Left lung (tissue), 14 donors: ENCODE measurements at places on chromosomes 4 and X. TPM values are rescaled to one million over a fixed set of nuclear protein-coding genes. Genes with fewer than 3 reads are reported as not detected.

DNA sequence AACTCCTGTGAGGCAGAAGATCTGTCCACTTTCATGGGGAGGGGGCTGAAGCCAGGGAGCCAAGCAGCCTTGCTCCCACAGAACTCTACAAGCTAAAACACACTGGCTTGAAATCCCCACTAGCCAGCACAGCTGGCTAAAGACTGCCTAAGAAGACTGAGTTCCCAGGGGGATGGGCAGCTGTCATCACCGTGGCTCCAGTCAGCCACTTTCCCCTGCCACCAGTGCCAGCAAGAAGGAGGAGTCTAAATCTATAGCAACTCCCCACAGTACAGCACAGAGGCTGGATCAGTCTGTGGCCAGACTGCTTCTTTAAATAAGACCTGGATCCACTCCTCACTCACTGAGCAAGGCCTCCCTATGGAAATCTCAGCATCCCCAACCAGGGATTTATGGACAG lies 308.6 kb downstream of the FAM47B start:
- DNase-seq: no peak

DNA sequence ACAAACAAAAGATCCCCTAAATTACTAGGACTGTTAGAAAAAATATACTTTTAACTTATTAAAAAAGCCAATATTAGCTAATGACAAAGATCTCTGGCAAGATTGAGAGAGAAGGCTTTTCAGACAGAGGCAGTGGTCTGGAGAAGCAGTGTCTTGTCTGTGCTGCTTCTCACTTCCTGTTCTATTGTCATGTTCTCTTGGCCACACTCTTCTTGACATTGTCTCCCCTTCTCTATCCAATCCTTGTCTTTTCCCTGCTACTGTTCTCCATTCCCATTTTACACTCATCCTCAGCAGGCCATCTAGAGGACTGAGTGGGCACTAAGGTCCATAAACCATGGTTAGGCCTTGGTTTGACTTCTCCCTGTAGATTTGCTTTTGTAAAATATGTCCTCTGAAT lies 14.0 kb upstream of the TAPT1 start:
- DNase-seq: no peak

DNA sequence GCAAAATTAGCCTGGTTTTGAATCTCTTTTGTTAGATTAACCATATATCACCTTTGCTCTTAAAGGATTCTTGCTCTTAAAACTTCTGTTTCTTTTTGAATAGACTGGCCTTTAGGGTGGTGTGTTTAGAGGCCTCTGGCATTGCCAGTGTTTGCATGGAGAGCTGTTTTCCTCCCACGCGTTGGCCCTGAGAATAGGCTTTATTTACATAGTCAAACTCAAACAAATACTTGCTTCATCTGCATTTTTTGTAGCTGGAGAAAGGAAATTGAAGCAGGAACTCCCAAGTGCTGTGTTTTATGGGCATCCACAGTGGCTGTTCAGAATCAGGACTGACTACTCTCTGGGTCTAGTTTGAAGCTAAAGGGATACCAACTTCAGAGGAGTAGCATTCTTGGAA lies 2.7 kb downstream of the SHROOM2 start:
- DNase-seq: no peak

FGG gene
- 1.2 TPM for polyA plus RNA-seq

DNA sequence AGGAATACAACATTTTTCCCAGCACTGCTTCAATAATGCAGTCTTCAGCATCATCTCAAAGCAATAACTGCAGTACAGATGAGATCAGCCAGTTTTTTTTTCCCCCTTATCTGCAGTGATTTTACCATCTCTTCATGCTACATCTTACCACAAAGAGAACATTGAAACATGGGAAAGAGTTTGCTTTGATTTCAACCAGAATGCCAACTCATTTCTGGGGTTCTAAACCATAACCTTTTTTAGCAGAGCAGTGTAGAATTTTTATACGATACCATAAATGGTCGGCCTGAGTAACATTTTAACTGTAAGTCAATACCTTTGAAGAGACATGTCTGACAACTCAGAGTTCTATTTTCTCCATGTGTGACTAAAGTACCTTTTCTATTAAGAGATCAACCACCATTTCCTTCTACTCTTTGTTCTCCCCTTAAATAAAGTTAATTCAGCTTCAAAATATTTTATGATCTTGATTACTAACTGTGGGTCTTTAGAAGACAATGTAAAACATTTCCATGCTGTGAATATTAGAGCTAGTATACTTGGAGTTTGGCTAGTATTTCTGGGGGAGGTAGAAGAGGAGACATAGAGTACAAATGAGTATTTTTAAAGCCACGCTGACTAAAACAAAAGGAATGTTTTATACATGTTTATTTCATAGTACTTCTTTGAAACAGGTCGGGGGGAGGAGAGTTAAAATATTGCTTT lies 69.1 kb downstream of the TET2 start:
- no peak for DNase-seq

DNA sequence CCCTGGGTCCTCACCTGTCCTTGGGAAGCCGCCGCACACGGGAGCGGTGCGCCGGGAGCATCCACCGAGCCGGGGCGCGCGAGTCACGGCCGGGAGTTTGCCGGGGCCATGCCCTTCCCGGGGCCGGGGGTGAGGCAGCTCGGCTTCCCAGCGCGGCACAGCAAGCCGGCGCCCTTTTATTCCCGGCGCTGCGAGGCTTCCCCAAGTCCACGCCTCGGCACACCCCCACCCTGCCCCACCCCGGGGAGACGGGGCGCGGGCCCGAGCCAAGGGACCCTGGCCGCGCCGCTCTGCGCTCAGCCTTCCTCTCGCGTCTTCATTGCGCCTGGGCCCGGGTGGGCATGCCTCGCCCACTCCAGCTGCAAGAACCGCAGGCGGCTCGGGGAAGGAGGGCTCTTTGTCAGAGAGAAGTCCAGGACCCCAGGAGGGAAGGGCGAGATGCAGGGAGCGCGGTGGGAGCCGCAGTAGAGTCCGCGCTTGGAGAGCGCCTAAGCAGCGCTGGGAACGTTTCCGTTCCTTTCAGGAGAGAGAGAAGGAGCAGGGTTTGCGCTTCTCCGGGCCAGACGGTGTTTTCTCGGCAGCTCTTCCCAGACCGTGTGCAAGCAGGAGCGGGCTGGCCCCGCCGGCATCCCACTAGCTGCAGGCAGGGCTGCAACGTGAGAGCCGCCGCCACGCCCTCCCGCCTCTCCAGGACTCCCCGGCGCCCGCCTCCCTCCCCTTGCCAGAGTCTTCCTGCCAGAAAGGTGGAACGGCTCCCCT lies at the start of gene MXRA5:
MXRA5 (minus strand) TSS at position 152 of the 759 bp plus-strand sequence. CDS start 2,819 bp downstream, outside the sequence.
- peak; percentile 3 for DNase-seq

DNA sequence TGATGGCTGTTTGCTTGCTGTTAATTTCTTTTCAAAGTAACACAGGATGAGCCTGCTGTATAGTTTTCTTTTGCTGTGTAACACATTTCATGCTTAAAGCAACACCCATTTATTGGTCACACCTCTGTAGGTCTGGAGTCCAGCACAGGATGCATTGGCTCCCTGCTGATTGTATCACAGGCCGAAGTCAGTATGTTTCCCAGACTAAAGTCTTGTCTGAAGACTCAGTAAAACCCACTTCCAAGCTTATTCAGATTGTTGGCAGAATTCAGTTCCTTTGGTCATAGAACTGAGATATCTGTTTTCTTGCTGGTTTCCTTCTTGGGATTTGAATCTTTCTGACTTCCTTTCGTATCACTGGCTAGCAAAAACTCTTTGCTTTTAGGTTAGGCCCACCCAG lies 54.3 kb downstream of the LRP2BP start:
- no peak for DNase-seq

DNA sequence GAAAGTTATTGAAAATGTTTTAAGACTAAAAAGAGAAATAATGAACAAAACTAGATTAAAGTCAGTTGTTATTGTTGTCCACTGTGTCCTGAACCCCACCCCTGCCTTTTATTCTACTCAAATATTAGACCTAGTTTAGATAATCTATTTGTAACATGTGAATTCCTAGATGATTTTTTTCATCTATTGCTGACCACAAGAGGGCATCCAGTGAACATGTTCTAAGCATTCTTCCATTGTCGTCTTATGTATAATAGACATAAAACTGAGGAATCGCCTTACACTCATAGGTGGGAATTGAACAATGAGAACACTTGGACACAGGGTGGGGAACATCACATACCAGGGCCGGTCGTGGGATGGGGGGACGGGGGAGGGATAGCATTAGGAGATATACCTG lies 36.4 kb upstream of the HPRT1 start:
- no peak for DNase-seq

GRCh38 chr4:177185151-177185550 lies 124.5 kb upstream of the NEIL3 start:
- DNase-seq: no peak

YIPF7 gene
- polyA plus RNA-seq: 0.32 TPM

DNA sequence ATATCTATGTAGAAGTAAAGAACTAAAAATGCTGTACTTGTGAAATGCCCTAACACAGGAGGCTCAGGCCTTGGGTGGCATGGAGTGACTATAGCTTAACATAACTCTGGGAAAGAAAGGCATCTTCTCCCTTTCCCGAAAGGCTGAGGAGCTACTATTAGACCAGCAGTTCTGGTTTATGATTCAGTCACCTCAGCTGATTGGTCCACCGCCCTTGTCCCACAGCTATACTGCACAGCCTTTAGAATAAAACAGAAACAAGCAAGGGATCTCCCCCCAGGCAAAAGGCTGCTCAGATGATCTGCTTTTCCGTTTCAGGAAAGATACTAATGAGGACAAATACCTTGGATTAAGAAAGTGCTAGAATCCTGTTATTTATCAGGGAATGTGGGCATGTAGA lies 171.3 kb downstream of the SNCA start:
- DNase-seq: no peak

DNA sequence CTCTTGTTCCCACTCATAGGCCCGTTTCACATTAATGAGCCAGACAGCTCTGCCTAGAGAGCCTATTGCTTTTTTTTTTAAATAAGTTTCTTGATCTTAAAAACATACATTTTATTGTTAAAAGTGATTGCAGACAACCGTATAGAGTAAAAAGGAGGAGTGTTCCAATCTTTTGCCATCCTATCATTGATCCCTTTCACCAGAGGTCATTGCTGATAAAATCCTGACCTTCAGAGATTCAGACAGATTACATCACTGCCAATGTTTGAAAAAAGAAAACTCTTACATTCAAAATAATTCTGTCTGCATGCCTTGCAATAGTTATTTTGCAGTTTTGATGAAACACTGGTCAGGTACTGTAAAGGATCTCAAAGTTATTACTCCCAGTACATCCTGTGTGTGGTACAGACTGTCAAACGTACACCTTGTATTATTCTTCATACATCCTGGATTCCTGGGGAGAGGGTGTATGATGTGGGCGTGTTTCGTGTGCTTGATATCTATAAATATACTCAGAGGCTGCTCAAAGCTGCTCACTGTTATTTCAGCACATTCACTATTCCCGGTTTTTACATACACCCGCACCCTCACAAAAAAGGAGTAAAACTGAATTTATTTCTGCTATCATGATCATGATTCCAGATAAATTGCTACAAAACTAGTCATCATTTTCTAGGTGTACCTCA lies 15.4 kb upstream of the KLHL2 start:
- DNase-seq: no peak

EDA gene
- 2.7 TPM for polyA plus RNA-seq

CXCL3 gene
- 0.85 TPM for polyA plus RNA-seq

DNA sequence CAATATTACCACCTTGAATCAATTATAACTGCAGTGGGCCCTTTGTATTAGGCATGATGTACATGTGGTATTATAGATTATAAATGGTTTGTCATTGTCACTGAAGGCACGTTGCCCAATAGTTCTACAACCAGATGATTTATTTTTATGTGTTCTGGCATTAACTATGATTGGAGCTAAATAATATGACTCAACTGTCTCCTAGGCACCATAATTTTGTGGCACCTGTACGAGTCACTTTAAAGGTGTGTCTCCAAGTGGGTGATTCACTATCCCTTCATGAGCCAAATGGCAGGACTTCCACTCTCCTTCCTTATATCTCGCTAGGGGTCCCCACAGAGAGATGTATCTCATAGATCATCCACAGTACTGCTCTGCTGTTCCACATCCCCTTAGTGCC lies 6.1 kb upstream of the SMPX start:
- DNase-seq: no peak

GRCh38 chr4:8348071-8348470 lies 78.5 kb downstream of the HTRA3 start:
- DNase-seq: no peak

- no peak for DNase-seq
Measured at GRCh38 chrX:20325786-20326388, 59.2 kb upstream of the RPS6KA3 start.

DNA sequence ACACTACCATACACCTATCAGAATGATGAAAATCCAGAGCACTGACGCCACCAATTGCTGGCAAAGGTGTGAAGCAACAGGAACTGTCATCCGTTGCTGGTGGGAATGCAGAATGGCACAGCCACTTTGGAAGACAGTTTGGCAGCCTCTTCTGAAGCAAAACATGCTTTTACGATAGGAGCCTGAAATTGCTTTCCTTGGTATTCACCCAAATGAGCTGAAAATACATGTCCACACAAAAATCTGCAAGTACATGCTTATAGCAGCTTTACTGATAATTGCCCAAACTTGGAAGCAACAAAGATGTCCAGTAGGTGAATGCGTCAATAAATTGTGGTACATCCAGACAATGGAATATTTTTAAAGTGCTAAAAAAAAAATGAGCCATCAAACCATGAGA lies 322.8 kb upstream of the FAT1 start:
- no peak for DNase-seq

TCEAL6 gene
- polyA plus RNA-seq: 0.23 TPM

DNA sequence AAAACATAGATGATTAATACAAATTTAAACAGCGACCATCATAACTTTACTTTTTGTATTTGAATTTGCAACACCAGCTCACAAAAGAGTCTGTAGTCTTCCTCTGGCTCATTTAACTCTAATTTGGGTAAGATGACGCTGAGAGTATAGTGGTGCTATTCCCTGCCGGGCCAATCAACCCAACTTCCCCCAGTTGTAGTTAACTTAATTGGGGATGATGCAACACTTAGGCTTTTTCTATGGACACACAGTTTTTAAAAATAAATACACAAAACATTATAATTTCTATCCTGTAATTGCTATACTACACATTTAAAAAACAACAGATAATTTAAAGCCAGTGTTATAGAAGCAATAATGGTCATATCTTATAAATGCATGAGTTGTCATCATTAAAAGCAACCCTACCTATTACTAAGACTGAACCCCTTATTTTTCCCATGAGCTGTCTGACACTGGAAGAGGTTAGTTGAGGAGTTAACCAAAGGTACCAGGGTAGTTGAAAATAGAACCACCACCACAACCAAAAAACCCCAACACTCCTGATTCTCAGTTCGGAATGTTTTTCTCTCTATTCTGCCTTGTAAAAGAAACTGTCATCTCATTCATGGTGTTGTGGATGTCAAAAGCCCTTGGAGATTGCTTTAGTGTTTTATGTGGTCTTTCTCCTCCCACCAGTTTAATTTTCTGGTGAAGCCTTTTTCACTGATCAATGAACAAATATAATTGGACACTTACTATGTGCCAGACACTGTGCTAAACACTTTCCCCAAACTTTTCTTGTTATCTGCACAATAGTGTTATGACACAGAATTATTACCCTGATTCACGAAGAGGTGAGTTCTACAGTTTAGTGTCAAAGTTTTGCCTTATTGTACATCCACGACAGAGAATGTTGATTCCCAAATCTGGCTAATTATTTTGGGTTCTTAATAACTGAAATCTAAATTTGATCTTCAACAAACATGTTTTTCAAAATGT lies 61.5 kb upstream of the RAPGEF2 start:
- DNase-seq: no peak

GRCh38 chr4:25198713-25199112 lies 35.1 kb upstream of the PI4K2B start:
- DNase-seq: no peak

GRCh38 chrX:30283456-30284200 lies 25.6 kb downstream of the NR0B1 start:
- DNase-seq: no peak
